Stimulated activated CD4-positive, alpha-beta T cell treated with anti-CD3 and anti-CD28 coated beads, TNF-alpha, amount 100 ng/mL, for 4 hours (primary cell): ENCODE measurements at places on chromosomes 7 and 10.

DNA sequence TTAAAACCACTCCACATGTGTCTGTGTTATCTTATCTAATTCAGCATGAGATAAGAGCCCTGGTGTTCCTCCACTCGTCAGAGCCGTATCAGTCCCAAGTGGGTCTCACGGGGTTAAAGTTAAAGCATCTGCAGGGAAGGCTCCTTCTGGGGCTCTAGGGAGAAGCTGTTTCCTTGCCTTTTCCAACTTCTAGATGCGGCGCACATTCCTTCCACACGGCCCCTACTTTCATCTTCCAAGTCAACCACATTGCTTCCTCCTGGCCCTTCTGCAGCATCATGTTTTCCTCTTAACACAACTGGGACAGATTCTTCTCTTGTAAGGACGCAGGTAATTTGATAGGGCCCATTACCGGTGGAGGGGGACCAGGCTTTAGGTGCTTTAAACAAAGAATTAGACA, 620.1 kb upstream of the DPP6 start:
- DNase-seq = no peak

- DNase-seq = no peak
Measured at GRCh38 chr10:36507715-36508114, 617.7 kb upstream of the ANKRD30A start.

DNA sequence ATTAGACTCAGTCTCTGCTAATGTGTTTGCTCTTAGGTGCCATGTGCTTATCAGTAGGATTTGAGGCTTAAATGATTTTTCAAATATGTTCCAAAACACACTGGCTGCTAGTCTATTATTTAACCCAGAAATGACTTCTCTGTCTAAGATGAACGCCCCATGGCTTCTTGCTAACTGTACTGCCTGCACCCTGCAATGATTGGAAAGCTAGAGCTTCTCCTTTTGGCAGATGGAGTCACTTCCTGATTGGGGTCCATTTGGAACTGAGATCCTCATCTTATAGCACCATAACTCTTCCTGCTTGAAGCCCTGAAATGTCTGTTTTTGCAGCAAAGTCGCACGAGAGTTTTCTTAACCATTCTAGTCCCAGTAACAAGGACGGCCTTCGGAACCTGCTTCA, 186.5 kb upstream of the ADO start:
- no peak for DNase-seq

GRCh38 chr7:45581271-45581780, 7.2 kb downstream of the ADCY1 start:
- no peak for DNase-seq
